Gastrocnemius medialis (tissue), 4 donors: ENCODE measurements at places on chromosomes 3 and 15. TPM values are rescaled to one million over a fixed set of nuclear protein-coding genes. Genes with fewer than 3 reads are reported as not detected.
A peak's percentile ranks its signal among the peaks of the same experiment; 100 is the strongest.

TMEM266 gene
- 8.5 TPM for total RNA-seq

A4GNT gene
- not detected for total RNA-seq

- no peak for DNase-seq
Observed at GRCh38 chr3:114645392-114645791, 351.6 kb downstream of the TIGIT start.

DNA sequence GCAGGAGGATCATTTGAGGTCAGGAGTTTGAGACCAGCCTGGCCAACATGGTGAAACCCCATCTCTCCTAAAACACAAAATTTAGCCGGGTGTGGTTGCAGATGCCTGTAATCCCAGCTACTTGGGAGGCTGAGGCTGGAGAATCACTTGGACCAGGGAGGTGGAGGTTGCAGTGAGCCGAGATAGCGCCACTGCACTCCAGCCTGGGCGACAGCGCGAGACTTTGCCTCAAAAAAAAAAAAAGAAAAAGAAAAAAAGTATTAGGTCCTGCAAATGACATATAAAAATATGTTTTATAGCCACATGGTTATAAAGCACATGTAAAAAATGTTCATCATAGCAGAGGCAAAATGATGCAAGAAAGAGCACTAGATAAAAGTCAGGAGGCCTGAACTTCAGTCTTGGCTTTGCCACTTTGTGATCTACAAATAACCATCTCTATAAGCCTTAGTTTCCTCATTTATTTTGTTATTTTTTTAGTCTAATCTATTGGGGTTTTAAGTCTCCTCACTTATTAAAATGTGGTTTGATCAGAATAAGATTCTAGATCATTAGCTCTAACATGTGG lies 4.9 kb downstream of the SLC12A6 start:
- DNase-seq = no peak

- DNase-seq = no peak
Observed at GRCh38 chr3:151709847-151710246, 23.9 kb upstream of the AADACL2 start.

DNA sequence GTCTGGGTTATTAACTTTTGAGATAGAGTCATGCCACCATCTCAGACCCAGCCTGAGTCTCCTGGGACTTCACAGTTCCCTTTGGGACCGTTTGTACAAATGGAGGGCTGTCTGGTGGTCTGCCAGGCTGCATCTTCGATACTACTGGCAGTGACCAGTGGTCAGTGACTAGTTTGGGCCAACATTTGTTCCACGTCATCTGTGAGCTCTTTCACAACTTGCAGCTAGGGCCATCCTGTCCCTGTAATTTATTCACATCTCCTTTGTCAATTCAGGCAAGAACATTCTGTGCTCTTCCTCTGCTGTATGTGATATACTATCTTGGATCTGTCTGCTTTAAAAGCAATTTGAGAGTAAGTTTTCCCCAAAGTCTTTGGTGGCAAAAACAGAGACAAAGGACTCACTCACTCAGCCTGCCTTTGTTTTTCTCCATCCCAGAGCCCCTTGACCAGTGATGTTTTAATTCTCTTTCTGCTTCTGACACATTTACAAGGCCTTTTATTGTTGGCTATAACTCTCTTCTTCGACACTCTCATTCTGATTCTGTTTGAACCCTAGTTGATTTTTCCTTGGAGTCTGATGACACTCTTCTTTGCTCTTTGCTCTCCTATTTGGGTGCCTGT lies 353.4 kb downstream of the EPHB1 start:
- peak; percentile 83 for DNase-seq

DNA sequence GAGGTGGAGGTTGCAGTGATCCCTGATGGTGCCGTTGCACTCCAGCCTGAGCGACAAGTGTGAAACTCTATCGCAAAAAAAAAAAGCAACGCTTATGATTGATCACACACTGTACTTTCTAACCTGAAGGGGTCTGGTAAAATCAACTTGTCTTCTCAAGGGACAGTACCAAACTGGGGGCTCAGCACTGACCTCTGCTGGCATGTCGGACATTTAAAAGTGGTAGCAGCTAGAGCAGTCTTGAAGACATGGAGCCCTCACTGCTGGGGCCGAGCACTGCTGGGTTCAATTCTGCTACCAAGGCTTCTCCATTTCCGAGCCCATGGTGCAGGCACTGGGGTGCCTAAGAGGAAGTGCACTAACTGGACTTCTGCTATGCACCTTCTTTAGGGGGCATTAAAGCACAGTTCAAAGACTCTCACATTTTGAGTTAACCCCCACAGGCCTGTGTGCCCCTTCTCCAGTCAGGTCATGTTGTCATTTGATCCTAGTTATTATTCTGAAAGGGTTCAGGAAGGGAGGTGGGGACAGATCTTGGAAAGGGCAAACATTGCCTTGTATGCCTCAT lies 26.4 kb upstream of the LAMP3 start:
- DNase-seq = no peak

- no peak for DNase-seq
Observed at GRCh38 chr3:197404030-197404429, 105.6 kb upstream of the DLG1 start.

DNA sequence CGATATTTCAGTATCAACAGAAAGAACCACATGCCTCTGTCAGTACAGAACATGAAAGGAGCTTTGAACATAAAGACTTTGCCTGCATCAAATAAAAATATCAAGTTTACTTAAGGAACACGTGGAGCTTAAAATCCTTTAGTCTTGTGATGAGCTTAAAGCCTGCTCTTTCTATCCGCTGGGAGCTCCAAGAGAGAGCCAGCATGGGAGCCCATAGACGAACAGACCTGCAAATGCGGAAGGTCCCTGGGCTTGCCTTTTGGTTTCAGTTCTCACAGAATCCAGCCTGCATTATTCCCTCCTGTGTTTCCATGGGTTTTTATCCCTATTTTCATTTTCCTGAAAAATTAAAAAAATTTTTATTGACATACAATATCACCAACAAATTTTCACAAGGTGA lies 530.6 kb upstream of the RGMA start:
- DNase-seq = no peak
